ENCODE measurements at places on chromosomes 1 and 21.
A peak's percentile ranks its signal among the peaks of the same experiment; 100 is the strongest.

DNA sequence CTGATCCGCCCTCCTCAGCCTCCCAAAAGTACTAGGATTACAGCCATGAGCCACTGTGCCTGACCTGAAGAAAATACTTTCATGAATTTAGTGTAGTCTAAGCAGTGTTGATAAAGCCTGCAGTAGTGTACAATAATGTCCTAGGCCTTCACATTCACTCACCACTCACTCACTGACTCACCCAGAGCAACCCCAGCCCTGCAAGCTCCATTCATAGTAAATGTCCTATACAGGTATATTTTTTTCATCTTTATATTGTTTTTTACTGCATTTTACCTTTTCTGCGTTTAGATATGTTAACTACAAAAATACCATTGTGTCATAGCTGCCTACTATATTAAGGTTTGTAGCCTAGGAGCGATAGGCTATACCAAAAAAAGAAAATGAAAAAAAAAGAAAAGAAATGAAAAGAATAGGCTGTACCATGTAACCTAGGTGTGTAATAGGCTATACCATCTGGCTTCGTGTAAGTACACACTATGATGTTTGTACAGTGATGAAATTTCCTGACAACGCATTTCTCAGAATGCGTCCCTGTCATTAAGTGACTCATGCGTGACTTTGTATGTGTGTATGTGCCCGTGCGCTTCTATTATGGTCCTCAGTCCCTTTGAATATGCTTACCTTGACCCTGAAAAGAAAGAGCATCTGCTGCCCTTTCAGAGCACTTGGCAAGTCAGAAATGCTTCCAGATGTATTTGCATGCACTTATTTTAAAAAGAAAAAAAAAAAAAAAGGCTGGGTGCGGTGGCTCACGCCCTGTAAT lies 9.2 kb upstream of the SLAMF8 start:
- DNase-seq: peak; percentile 65

- DNase-seq: peak; percentile 13
Observed at GRCh38 chr1:45999507-45999906, 132.9 kb downstream of the PIK3R3 start.

DNA sequence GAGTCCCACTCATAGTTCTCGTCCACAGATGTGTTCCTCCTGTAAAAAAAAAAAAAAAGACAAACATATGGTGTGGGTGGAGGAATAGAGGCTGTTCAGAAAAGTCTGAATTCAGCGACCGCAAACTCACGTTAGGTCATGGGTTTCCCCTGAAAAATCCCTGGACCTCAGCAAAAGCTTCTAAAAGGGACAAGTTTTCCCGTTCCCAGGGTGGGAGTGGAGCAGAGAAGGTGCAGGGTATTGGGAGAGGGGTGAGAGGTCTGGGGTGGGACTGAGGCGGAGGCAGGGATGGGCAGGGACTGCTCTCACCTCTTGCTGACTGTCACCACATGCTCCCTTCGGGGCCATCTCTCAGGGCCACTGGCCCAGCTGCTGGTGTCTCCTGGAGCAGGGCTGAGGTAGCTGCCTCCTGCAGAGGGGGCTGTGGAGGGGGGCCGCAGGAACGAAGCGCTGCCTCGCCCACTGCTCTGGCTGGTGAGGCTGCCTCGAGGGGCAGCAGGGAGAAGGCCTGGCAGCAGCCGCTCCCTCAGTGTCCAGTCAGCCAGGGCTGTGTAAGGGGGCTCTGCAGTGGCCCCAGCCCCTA lies 2.6 kb upstream of the TAGLN2 start:
- no peak for DNase-seq

DNA sequence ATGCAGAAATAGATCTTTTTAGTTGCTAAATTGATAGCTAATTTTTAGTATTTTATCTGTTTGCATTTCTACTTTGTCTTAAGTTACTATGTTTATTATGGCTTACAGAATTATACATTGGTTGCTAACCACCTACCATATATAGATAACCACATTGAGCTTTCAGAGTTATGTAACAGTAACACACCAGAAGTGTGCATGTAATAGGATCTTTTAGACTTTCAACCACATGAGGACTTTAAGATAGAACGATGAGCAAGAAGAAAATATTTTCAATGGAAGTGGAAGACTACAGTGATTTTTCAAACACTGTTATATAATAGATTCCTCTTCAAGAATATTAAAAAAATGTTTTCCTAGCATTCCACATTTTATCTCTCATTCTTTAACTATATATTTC lies 28.8 kb downstream of the TOR1AIP1 start:
- DNase-seq: no peak

- DNase-seq: no peak
Observed at GRCh38 chr1:21126324-21126723, 50.4 kb downstream of the EIF4G3 start.

GRCh38 chr1:63590166-63590560 lies 3.0 kb upstream of the PGM1 start:
- no peak for DNase-seq

DNA sequence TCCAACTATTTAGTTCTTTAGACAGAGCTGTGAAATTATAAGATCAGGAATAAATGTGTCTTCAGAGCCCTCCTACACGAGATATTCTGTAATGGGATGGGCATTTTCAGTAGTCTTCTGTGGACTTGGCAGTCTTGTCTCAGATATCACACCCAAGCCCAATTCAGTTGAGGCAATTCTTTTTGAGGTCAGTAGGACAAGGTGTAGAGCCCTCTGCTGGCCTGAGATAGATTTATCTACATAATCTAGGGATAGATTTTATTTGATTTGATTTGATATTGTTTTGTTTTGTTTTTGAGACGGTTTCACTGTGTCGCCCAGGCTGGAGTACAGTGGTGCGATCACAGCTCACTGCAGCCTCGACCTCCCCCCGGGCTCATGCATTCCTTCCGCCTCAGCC lies 77.5 kb downstream of the FMN2 start:
- peak; percentile 60 for DNase-seq

DNA sequence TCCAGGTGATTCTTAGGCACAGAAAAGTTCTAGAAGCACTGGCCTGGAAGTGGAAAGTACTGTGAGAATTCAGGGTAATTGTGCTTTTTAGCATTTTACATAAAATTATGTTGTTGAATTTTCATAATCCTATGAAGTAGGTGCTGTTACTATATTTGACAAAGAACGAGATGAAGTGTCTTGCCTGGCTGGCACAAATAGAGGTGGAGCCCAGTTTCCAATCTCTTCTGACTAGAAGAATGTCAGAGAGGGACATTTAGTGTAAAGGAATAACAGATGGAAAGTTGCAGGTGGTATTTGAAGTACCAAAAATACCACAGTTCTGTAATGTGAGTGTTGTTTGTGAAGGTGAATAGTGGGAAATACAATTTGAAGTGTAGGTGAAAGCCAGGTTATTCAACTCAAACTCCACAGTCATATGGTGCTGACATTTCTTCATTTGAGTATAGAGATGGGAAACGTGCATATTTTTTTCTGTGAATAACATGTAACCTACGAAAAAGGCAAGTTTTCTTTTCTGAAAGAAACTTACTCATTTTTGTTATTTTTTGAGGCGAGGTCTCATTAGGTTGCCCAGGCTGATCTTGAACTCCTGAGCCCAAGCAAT lies 3.5 kb upstream of the TMCO2 start:
- DNase-seq: no peak

DNA sequence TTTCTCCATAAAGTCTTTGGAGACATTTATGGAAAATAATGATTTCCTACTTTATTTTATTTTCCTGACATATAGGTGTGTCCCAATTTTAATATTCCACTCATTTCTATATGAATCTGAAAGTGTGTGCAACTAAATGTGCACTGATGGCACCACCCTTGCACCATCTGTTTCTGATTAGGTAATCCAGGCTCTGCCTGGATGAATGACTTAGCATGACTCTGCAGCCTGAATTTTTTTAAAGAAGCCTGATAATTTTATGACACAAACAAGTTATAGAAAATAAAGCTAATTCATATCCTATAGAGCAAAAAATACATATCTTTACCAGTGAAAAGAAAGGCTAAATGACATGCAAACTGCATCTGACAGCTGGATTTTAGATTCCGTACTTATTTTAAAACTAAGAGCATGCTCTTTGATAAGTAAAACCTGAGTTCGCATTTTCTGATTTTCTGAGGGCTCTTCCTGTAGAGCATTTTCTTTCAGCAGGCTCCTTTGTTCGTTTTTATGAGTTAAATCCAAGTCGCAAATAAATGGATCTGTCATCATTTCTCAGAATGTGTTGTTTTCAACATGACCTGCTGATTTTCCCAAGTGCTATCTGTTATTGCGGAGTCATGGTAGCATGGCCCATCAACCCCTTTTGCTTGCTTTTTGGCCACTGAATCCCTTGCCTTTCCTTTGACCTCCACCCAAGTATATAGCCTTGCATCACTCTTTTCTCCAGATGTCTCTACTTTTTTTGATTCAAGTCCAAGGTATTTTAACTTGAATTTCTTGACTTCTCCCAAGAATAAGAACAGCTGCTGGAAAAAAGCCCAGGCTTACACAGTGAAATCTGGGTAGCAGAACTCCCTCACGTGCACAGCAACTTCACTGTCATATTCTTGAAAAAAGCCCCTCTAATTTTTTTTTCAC lies 52.8 kb upstream of the LYPLAL1 start:
- DNase-seq: peak; percentile 93

- DNase-seq: no peak
Observed at GRCh38 chr1:64900916-64901315, 65.4 kb downstream of the JAK1 start.

DNA sequence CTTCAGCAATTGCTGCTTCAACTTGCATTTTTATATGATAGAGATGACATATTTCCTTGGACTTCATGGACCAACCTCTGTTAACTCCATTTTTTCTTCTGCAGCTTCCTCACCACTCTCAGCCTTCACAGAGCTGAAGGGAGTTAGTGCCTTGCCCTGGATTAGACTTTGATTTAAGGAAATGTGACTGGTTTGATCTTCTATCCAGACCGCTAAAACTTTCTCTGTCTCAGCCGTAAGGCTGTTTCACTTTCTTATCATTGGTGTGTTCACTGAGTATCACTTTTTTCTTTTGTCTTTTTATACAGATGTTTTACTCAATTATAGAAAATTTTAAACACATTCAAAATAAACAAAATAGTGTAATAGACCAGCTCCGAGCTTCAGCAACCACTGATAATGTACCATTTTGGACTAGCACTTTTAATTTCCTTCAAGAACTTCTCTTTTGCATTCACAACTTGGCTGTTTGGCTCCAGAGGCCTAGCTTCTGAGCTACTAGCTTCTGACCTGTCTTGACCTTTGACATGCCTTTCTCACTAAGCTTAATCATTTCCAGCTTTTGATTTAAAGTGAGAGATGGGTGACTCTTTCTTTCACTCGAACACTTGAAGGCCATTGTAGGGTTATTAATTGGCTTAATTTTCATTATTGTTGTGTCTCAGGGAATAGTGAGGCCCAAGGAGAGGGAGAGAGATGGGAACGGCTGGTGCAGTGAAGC lies 9.3 kb downstream of the NEK7 start:
- no peak for DNase-seq

DNA sequence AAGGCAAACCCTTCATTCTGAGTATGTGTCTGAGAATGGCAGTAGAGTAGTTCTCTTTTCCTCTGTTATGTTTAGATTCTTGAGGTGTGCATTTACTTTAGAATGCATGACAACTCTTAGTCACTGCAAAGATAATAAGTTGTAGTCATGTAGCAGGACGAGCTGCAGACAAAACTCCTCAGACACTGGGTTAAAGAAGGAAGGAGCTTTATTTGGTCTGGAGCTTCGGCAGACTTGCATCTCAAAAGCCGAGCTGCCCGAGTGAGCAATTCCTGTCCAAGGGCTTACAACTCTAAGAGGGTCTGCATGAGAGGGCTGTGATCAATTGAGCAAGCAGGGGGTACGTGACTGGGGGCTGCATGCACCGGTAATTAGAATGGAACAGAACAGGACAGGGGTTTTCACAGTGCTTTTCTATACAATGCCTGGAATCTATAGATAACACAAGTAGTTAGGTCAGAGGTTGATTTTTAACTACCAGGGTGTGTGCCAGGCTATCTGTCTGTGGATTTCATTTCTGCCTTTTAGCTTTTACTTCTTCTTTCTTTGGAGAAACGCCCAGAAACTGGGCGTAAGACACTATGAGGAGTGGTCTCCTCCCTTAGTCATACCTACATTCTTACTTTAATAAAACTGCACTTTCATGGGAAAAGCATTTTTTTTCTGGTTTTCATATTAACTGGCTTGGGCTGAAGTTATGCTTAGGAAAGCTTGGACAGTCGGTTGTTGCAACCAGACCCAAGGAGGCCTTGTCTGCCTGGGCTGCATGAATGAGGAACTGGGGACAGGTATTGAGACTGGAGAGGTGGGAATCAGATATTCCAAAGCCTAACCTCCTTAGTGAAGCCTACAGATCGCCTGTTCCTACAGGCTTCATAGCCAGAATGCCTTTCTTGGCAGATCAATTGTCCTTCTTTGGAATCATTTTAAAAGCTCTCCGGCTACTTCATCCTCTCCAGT lies 115.1 kb downstream of the RHOU start:
- DNase-seq: no peak

- DNase-seq: no peak
Observed at GRCh38 chr21:38995071-38995669, 188.1 kb downstream of the PSMG1 start.

DNA sequence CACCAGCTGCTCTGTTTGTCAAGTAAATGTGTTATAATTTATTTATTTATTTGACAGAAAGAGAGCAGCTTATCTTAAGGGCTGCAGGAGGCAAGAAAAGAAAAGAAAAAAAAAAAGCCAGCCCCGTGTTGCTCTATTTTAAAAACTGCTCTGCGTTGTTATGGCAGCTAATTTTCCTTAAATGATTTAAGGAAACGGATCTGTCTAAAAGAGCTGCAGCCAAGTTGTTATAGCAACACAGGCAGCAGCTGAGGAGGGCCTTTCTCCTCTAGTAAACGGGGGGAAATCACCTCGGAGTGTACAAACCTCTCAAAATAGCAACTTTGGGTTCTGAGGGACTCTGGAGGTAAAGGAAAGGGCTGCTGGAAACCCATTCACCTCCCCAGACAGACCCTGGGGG lies 149.2 kb downstream of the BEND5 start:
- DNase-seq: no peak

DNA sequence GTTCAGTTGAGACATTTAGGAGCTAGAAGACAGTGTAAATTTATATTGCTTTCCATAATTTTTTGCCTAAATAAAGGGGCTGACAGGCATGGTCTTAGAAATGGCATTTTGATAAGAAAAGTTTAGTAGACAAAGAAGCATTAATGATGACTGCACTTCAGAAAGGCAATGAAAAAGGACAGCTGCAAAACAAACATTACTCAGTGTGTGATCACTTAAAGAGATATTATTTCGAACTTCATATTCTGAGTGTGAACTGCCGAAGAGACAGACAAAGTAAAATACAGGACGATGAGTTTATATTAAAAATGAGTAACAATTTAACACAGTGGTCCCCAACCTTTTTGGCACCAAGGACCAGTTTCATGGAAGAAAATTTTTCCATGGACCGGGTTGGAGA lies 243.1 kb downstream of the DPYD start:
- no peak for DNase-seq

GRCh38 chr1:201517631-201518030 lies 10.7 kb upstream of the CSRP1 start:
- no peak for DNase-seq

Measured in GM23248 (cell line).